NCI-H2029 (cell line): ENCODE measurements at places on chromosomes 11 and 22.

GRCh38 chr11:33529461-33529860 is 171.2 kb downstream of the C11orf91 start:
- DNase-seq: no peak

DNA sequence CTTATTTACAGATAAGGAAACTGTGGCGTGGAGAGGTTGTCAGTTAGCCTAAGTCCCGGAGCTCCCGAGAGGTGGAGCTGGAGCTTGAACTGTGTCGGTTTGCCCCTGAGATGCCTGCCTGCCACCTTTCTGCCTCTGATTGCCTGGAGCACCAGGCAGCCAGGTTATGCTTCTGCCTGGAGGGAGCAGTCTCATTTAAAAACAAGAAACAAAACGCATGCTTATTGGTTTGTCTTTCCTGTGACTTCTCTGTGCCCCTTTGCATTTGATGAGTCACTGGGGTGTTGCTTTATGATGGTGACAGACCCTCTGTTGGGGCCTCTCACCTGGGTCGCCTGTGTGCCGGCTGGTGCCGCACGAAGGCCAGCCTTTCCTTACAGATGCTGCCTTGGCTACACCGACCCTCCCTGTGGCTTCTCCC is 12.2 kb downstream of the AP2A2 start:
- no peak for DNase-seq

DNA sequence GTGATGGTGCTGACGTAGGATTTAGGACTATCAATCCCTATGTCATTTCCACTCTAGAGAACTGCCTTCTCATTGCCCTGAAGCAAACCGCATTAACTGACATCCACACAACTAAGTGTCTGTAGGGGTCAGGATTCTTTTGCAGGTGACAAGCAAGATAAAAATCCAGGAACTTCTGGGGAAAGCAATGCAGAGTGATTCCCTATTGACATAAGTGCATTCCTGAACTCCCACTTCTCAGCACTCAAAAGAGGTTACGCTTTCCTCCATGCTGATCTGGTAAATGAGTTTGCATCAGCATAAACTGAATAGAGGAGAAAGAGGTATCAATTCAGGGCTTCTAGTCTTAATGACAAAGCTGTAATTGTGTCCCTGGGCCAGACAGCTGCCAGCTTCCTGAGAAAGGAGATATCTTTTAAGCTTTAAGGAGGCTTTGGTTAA is 224.6 kb upstream of the ISX start:
- no peak for DNase-seq

DNA sequence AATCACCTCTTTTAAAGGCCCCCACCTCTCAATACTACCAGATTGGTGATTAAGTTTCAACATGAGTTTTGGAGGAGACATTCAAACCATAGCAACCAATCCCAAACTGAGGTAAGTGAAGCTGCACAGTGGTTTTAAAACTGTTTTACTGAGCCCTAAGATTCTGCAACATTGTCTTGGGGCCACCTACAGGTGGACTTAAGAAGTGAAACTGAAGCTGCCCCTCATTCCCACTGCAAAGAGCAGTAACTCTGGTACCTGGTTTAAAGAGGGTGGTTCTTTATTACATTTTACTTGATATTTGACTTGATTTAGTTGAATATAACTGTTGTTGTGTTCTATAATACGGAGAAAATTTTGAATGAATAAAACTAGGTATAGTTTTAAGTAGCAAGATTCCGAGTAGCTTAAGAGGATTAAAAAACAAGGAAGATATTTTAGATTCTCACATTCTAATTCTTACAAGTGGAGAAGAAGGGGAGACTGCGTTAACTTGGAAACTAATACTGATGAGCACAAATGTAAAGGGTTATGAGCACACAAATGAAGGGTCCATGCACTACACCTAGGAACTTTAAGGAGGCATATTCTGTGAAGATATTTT is 26.7 kb downstream of the SYT9 start:
- DNase-seq: no peak

GRCh38 chr11:34274712-34275398 is 83.0 kb downstream of the ABTB2 start:
- peak; percentile 92 for DNase-seq

- no peak for DNase-seq
Measured at GRCh38 chr11:102079625-102080024, 30.6 kb upstream of the YAP1 start.

DNA sequence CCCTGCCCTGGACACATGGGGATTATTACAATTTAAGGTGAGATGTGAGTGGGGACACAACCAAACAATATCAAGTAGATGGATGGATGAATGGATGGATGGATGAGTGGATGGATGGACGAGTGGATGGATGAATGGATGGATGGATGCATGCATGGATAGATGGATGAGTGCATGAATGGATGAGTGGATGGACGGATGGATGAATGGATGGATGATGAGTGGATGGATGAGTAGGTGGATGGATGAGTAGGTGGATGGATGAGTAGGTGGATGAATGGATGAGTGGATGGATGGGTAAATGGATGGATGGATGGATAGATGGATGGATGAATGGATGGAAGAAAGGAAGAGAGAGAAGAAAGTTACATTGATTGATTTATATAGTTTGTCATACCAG is 859 bp downstream of the LINC01488 start:
- no peak for DNase-seq

DNA sequence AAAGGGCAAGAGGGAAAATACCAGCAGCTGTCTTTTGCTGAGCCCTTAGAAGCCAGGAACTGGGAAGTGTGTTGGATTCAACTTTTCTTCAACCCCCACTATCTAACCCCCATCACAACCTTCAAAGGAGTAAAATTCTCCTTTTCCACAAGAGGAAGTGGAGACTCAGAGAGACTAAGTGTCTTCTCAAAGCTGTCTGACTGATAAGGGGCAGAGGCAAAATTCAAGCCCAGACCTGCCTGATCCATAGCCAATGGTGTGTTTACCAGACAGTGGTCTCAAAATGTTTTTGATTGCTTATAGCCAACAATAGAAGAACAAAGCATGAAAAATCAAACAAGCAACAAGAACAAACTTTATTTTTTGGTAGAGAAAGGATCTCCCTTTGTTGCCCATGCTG is 707.0 kb downstream of the NTM start:
- DNase-seq: no peak
